Activated B cell treated with CpG ODN at 0.5 μM for 24 hours (primary cell): ENCODE measurements at places on chromosomes 3 and 15.

DNA sequence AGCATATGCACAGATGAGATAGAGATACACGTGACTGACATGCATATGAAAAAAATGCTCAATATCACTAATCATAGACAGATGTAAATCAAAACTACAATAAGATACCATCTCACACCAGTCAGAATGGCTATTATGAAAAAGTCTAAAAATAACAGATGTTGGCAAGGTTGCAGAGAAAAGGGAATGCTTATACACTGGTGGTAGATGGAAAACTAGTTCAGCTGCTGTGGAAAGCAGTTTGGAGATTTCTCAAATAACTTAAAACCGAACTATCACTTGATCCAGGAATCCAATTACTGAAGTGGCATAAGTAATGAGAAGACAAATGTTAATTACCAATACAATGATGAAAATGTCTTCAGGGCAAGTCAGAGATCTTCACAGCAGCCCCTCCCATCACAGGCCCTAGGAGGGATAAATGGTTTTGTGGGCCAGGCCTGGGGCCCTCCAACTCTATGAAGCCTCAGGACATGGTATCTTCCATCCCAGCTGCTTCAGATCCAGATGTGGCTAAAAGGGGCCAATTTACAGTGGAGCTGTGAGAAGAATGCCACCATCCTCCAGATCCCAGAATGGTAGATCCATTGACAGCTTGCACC, 71.4 kb upstream of the PLSCR4 start:
- DNase-seq: no peak

- DNase-seq: no peak
Measured at GRCh38 chr3:139482206-139482605, 5.9 kb upstream of the RBP2 start.

- no peak for DNase-seq
Measured at GRCh38 chr3:120028271-120029047, 65.8 kb downstream of the GSK3B start.

DNA sequence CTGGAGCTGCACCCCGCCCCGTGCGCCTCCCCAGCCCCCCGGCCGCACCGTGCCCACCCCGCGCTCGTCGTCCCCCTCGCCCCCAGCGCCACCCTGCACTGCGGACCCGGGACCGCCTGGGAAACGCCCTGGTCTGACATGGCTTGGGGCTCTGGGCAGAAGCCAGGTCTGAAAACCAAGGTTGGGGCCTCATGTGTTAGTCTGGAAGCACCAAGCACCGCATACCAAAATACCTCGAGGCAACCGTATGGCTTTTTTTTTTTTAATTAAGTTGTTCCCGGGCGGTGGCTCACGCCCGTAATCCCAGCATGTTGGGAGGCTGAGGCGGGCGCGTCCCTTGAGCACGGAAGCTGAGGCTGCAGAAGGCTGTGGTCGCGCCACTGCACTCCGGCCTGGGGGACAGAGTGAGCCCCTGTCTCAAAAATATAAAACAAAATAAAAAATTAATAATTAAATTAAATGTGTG, 91.5 kb upstream of the CHD2 start:
- DNase-seq: no peak

DNA sequence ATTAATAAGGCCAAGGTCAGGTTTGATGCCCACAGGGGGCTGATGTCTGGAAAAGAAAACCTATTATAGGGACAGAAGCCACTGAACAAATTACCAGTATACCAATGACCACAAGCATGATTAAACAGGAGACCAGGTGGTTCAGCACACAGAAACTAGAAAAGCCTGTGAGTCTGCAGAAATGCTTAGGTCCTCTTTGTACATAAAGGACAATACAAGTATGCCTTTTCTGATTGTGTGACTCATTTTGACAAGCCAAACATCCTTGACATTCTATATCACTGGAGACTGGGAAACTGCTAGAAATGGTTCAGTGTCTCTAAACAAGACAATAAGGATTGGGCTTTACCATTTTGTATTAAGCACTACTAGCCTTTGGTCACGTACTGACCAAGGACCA, 113.2 kb upstream of the MYO5C start:
- no peak for DNase-seq

DNA sequence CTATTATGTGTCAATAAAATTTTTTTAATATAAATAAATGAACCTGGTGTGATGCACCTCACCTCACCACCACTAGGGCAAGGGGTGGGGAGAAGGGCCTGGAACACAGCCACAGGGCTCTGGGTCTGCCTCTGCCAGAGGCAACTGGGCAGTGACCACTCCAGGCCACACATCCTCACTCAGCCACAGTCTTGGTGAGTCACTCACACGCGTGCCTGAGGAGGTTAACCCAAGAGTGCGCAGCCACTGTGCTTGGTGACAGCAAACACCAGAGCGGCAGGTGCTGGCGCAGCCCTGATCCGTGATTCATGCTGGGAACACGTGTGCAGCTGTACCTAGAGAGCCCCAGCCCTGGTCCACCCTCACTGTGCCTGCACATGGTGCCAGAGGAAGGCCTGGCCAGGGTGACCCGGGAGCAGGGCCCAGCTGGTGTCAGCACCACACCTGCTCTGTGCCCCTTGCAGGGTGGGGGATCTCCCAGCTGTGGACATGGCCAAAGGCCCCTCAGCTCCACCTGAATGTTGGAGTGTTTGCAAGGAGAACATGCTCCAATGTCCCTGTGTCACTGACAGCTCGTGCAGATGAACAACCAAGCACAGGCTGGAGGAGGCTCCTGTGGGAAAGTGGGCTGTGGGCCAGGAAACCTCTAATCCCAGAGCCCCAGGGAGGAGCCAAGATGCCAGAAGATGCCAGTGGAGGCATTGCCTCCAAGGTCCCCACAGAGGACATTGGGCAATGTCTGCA, 2.1 kb downstream of the SLC41A3 start:
- no peak for DNase-seq

- no peak for DNase-seq
Measured at GRCh38 chr15:77858792-77859490, 218.6 kb downstream of the TBC1D2B start.

DNA sequence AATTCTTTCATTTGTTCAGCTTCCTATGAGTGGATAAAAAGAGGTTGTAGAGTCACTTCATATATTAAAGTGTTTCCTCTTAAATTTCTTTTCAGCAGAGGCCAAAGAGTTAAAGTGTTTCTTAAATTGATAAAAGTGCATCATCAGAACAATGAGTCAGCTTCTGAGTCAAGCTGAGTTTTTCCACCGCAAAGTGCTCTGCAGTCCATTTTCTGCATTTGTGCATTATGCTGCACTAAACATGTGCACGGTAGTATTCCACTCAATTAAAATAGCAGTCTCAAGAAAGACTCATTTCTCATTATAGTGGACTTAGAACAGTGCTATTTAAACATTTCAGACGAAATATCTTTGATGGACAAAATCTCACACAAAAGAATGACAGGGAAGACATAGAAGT, 152.0 kb downstream of the ZBBX start:
- no peak for DNase-seq

GRCh38 chr3:193711523-193711963, 118.5 kb downstream of the OPA1 start:
- no peak for DNase-seq

DNA sequence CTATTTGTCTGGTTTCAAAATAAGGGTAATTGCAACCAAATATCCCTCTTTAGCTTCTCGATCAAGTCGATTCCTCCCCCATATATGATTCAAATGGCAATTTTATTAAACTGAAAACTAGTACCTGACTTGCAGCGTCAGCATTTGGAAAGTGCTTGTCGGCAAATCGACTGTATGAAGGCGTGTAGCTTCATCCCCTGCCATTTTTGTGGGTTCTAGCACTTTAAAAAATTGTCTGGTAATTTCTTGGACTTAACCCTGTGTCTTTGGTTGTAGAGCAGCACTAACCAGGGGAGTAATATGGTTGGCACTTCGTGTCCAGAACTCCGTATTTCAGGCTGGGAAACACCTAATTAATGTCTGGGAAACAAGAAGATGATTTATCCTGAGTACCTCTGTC, 573 bp downstream of the MME start:
- no peak for DNase-seq
